Fibroblast of the aortic adventitia (primary cell): ENCODE measurements at places on chromosomes 1 and 21. TPM values are rescaled to one million over a fixed set of nuclear protein-coding genes. Genes with fewer than 3 reads are reported as not detected.

The FAM131C gene
- 0.08 and 0.63 TPM in 2 replicates for total RNA-seq

The ZCCHC17 gene
- total RNA-seq = 11.4 and 39.9 TPM in 2 replicates

The DMBX1 gene
- not detected in 2 replicates for total RNA-seq

DNA sequence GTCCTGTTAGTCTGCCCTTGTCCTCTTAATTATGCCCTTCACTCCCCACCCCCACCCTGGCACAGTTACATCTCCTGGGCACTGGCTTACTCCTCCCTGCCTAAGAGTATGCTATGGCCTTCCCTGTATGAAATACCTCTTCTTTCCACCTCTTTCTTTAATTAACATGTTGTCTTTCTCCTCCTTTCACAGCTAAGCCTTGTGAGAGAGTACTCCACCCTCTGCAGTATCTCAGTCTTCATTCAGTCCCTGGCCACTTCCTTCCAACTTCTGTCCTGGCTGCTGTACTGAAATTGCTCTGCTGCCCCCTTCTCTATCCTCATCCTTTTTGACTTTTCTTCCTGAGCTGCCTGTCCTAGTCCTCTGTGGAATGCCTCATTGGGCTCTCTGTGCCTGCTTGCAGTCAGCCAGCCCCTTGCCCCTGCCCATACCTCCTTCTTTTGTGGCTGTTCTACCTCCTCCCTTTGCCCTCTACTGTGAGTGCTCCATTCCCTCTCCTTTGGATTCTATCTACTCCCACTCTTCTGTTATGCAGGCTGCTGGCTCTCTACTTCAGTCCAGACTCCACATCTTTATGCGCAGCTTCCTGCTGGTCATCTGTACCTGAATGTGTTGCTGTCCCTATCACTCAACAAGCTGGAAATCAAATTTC, 8.3 kb downstream of the NOS1AP start:
- DNase-seq = no peak

- no peak for DNase-seq
These were observed 6.2 kb downstream of the ZRANB2 start for GRCh38 chr1:71074681-71075080.

DNA sequence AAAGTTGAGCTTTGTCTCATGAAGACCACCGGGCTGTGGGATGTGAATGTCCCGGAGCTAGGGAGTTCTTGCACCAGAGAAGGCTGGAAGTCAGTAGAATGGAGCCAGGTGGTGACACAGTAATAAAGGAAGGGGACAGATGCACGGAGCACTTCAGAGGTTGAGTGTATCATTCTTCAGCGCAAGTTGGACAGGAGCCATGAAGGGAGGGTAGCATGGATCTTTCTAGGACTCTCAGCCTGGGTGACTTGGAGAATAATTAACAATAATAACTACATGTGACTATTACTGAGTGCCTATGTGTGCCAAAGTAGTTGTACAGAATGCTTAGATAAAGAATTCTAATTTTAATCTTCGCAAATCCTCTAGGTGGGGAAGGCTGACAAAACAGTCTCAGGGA, 258.7 kb upstream of the AJAP1 start:
- no peak for DNase-seq

GRCh38 chr1:236403905-236404696, 10.0 kb downstream of the EDARADD start:
- no peak for DNase-seq
